Substantia nigra (tissue), 51 donors: ENCODE measurements at places on chromosomes 16 and 17.

DNA sequence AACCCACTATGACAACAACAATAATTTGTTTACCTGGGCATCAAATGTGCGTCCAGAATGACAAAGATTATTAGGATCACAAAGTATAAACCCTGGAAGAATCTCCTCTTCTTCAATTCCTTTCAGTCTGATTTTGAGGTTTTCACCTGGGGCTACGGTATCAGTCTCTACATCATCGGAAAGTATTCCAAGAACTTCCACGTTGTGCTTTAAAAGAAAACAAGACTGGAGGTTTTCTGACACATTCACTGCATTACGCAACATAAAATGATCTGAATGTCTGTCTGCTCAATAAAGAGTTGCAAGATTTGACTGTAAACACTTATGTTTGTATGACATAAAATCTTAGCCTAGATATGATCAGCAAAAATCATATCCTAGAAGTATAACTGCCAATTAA lies 26.0 kb upstream of the RSL1D1 start:
- no peak for DNase-seq

DNA sequence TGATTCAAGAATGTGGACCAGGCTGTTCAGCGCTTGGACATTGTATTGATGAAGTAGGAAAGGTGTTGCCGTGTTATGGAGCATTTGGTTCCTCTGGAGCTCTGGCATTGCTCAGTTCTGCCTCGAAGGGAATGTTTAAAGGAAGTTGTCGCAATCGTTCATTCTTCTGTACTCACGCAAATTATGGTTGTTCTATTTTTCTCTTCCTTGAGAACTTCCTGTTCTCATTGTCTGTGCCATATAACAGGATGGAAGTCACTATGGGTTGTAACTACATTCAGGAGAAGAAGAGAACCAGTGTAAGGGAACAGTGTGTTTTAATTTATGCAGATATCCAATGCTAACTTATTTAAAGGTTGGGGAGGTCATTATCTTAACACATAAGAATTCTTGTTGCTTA lies 13.0 kb downstream of the PCTP start:
- no peak for DNase-seq

DNA sequence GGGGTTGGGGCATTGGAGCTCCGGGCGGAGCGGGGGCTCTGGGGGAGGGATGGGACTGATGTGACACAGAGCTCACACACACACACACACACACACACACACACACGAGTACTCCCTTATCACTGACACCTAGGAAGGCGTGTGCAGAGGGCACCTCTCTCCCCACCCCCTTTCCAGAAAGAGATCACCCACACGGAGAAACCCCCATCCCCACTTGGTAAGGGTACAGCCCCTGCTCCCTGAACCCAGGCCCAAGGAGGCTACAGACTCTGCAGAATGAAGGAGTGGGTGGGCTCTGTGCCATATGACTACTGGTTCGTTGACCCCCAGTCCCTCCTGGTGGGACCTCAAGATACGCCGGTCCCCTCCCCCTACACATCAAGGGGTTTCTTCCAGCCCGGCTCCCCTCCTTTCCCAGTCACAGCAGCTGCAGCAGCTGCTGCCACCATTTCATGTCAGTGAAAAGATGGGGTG lies 8.7 kb upstream of the ARHGAP23 start:
- no peak for DNase-seq

- no peak for DNase-seq
Observed at GRCh38 chr16:13919330-13919682, 648 bp upstream of the ERCC4 start.

DNA sequence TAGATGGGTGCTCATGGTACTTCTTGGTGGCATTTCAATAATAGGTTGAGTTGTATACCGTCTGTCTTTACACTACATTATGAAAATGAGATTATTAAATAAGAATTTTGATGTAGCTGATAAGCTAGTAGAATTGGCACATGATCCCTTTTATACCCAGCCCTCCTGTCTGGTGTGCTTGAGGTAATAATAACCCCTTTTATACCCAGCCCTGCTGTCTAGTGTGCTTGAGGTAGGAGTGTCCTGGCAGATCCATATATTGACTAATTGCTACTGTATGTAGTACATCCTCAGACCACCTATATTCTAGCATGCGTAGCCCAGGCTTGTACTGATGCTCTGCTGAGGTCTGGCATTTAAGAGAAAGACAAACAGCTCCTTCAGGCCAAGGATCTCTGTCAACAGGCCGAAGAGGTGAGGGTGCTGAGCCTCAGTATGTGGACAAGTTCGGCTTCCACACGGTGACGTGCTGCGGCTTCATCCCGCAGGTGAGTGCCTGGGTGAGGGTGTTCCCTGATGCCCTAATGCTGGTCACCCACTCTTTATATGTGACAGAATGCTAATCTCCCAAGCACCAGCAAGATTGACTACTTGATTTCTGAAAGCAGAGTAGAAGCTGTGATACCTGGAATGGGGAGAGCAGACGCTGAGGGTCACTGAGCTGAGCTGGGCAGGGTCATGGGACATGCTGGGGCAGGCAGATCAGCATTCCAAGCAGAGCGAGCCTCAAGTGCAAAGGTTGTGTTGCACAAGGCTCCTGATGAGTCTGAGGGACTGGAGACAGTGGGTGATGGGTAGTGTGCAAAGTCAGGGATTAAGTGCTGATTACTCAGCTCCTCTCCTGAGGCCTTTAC lies 5.7 kb downstream of the FN3K start:
- no peak for DNase-seq

DNA sequence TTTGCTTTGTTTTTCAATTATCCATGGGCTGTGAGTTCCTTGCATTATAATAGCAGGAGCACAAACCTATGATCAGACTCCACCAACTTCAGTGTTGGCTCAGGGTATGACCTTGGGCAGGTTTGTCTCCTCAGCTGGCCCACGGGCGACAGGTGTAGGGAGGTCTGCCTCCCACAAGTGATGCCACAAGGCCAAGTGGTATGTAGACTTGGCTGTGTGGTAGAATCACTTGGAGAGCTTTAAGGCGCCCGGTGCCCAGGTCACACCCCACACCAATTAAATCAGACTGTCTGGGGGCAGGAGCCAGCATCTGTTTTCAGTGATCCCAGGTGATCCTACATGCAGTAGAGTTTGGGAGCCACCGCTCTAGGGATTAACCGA lies 153.4 kb downstream of the CLEC16A start:
- no peak for DNase-seq

DNA sequence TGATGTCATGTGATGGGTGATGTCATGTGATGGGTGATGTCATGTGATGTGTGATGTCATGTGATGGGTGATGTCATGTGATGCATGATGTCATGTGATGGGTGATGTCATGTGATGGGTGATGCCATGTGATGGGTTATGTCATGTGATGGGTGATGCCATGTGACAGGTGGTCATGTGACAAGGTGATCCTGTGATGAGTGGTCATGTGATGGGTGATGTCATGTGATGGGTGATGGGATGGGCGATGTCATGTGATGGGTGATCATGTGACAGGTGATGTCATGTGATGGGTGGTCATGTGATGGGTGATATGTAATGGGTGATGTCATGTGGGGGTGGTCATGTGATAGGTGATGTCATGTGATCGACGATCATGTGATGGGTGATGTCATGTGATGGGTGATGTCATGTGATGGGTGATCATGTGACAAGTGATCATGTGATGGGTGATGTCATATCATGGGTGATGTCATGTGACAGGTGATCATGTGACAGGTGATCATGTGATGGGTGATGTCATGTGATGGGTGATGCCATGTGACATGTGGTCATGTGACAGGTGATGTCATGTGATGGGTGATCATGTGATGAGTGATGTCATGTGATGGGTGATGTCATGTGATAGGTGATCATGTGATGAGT lies 17.2 kb downstream of the CD300LB start:
- DNase-seq, result no peak

GRCh38 chr17:66711881-66712321 lies 123.0 kb upstream of the CACNG5 start:
- no peak for DNase-seq

DNA sequence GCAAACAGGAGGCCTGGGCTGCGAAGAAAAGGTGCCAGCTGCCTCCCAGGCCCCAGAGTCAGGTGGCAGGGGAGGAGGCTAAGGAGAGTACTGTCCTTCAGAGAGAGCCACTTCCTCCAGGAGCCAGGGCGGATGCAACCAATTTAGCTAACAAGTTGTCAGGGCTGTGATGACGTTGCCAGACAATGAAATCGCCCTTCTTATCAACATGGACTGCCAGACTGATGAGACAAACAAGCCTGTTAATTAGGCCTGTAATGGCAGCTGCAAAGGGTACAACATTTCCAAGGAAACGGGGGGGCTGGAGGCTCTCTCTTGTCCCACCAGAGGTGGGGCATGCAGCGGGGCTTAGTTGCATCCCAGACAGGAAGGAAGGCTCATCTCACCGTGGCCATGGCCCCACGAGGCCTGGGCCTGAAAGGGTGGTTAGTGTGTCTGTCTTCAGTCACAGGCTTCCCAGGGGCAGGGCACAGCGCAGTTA lies 111.8 kb downstream of the SDK2 start:
- no peak for DNase-seq

DNA sequence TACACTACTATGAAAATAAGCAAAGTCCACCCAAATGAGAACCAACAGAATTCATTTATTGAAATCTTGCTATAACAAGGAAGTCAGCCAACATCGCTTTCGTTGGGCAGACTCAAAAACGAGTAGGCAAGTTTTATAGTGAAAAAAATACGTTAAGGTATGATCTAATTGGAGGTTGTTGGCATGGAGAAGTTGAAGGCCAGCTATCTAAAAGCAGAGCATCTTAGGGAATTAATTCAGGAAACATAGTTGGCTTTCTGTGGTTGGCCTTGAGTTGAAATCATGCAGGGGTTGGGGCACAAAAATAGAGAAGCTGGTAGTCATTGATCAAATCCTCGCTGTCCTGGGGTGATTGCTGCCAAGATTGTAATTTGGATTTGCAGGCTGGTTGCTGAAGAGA lies 118.3 kb downstream of the PPM1E start:
- no peak for DNase-seq

- DNase-seq, result no peak
Observed at GRCh38 chr16:86048221-86048620, 149.3 kb downstream of the IRF8 start.

- no peak for DNase-seq
Observed at GRCh38 chr16:89586218-89586617, 10.7 kb downstream of the CPNE7 start.

DNA sequence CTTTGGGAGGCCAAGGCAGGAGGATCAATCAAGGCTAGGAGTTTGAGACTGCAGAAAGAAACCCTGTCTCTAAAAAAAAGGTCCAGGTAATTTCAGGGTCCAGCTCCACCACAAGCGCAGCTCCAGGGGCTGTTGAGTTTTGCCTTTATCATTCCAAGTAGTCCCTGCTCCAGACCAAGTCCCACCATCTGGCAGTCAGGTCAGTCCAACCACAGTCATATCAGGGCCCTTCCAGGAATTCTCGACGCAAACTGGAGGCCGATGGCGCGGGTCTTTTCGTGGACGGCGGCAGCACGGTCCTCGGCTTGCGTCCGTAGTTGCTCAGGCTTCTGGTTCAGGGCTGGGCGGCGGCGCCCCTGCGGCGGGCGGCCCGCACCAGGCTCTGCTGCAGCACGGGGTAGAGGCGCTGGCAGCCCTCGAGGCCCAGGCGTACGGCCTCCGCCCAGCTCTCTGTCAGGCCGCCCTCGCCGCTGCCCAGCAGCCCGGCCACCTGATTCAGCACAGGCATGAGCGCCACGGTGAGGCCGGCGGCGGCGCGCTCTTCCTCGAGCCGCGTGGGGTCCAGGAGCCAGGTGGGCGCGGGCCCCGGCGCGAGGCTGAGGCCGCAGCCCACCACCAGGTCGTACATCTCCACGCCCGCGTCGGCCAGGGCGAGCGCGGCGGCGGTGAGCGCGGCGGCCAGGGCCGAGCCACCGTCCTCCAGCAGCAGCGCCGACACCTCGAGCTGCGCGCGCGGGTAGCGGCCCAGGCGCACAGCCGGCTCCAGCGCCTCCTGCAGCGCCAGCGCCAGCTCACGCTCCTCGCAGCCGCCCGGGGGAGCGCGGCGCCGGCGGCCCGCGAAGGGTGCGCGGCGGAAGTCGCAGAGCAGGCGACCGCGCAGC lies 752 bp downstream of the EXOSC6 start:
- DNase-seq, result no peak

GRCh38 chr17:65697661-65698060 lies 136.2 kb upstream of the AXIN2 start:
- DNase-seq, result no peak

DNA sequence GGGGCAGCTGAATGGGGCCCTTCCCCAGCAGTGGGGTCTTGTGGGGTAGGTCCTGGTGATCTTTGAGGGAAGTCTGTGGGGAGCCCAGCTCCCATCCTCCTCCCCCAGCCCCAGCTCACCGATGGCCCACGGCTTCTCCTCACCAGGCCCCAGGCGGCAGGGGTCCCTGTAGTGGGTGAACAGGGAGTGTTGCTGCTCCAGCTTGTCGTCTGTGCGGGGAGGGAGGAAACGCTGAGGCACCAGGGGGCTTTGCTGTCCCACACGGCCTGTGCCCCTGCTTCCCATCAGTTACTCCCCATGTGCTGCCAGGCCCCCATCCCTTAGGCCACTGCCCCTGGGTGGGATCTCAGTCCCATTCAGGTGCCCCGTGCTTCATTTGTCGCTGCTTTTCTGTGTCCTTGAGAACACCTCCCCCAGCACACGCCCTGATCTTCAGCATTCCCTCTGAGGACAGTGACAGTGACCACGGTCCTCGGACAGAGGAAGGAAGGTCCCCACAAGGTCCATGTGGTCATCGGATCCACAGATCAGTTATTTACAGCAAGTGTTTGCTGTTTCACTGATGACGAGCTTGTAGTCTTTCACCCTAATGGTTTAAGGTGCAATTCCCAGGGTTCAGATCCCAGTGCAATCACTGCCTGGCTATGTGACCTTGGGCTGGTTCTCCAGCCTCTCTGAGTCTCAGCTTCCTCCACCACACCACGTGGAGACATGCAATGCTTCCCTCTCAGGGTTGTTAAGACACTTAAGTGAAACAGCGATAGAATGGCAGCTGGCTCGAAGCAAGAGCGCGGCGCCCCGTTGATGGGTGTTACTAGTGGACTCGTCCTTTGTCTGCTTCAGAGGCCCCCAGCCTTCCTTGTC lies 53.1 kb downstream of the PRMT7 start:
- DNase-seq, result no peak

DNA sequence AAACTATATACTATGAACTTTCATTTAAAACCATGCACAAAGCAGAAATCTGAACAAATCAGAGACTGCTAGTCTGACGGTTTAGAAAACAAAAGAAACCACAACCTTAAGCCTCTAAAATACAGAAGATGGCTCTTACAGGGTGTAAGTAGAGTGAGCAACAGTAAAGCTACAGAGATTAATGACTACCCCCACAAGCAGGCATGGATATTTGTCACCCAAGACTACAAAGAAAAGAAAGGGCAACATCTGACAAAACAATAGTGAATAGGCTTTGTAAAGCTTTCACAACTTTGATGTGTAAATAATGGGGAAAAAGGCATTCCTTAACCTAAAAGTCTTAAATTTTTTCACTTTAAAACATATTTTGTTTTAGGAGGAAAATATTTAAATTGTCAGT lies 75.0 kb downstream of the SPAG9 start:
- no peak for DNase-seq

- no peak for DNase-seq
Observed at GRCh38 chr17:78991906-78992532, 12.3 kb upstream of the LGALS3BP start.

GRCh38 chr17:78356101-78356713 lies 3.7 kb downstream of the SOCS3 start:
- DNase-seq, result no peak
